DMS53 (cell line): ENCODE measurements at places on chromosomes 2 and 18.
A peak's percentile ranks its signal among the peaks of the same experiment; 100 is the strongest.

DNA sequence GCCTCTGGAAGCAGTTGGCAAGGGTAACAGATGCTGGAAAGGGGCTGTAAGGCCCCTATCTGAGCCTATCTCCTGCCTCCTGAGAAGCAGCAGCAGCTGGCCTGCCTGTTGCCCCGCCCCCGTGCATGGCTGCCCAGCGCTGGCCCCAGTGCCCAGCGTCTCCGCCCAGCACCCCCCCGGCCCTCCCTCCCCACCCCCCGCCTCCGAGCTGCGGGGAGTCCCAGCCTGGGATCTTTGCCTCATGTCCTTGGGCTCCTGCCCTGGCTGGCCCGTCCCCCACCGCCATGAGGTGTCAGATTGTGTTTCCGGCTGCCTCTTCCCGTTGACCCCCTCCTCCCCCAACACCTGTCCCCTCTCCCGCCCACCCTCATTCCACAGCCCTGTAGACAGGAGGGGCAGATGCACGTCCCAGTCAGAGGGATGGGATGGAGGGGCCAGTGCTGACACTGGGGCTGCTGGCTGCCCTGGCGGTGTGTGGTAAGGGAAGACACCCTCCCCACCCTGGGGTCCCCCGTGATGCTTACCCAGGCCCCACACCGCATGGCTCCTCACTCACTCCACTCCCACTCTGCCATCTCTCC, at the start of gene CHRND:
Gene CHRND (plus strand): TSS at position 370 of the 581 bp plus-strand sequence. CDS start 56 bp downstream, at position 426.
- DNase-seq: peak; percentile 50

DNA sequence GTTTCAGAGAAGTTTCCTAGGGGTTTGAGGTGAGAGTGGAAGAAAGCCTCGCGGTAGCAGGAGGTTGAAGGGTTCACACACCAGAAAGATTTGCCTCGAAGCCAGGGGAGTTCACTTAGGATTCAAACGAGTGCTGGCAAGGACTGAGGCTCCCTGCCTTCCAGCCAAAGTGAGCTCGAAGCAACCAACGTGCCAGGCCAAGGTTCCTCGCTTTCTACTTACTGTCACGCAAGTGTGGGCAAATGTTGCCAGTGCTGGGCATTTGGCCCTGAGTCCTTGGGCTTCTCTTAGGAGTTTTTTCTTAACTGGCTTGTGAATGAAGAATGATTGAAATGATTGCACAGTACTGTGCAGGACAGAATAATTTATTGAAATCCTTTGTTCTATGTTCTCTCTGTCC, 53.6 kb downstream of the TMEM178A start:
- no peak for DNase-seq

GRCh38 chr18:35171315-35171987, 69.4 kb upstream of the ZNF397 start:
- peak; percentile 75 for DNase-seq

DNA sequence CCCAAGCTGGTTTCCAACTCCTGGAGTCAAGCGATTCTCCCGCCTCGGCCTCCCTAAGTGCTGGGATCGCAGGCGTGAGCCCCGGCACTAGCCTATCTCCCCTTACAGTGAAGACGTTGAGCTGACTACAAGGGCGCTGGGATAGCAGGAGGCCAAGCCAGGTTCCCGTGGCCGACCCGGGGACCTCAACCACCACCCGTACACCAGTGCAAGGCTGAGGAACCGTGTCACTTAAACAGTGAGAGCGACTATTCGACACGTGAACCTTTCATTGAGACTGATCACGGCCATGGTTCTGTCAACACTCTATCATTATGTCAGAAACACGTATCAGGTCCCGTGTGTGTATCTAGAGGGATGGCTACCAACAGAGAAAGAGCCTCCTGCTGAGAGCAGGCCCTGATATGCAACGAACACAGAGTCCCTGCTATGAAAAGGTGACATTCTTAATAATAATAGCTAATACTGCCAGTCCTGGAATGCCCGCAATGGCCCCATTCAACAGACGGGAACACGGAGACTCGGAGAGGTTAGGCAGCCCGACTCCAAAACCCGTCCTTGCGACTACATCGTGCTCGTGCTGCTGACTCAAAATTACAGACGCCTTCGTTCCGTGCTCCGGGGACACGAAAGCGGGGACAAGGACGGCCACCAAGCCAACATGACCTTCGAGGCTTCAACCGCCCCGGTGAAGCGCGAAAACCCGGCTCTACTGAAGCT, 833 bp downstream of the AFG3L2 start:
- DNase-seq: peak; percentile 82

GRCh38 chr2:18522484-18523146, 37.8 kb downstream of the RDH14 start:
- peak; percentile 35 for DNase-seq

- no peak for DNase-seq
Measured at GRCh38 chr2:28035816-28036215, 145.3 kb downstream of the BABAM2 start.

DNA sequence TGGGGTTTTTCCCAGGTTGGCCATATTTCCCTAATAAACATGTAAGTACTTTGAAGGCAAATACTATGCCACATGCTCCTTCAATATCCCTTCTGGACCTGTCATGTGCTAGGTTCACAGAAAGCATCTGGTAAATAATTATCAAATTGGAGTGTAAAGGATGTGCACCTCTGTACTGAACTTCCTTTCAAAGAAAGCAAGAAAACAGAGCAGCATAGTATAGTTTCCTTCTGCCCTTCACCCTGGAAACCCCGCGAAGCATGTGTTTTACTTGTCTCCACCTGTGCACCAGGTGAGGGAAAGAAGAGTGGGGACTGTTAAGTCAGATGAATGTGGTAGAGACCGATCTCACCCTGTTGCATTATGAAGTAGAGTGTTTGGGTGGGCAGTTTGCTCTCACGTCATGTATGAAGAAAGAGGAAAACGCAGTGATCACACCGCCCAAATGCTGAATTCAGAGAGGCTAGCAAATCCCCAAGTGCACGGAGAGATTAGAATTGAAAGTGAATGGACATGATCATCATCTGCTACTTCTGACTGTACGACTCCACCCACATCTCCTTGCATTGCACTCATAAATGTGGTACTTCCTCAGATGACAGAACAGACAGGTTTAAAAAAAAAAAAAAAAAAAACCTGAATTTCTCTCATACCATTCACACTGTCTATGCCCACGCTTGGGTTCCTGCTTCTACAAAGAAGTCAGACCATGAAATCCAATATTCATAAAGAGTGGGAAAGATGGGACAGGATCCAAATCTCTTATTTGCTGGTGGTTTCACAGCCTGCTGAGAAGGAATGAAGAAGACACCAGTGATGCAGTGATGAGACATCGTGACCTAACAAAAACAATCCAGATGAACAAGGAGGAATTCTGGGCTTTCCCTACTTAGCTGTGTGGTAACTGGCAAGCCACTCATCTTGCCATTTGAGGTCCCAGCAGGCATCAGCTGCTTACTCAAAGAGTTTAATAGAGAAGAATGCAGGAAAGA, 448.6 kb downstream of the BCL11A start:
- no peak for DNase-seq

DNA sequence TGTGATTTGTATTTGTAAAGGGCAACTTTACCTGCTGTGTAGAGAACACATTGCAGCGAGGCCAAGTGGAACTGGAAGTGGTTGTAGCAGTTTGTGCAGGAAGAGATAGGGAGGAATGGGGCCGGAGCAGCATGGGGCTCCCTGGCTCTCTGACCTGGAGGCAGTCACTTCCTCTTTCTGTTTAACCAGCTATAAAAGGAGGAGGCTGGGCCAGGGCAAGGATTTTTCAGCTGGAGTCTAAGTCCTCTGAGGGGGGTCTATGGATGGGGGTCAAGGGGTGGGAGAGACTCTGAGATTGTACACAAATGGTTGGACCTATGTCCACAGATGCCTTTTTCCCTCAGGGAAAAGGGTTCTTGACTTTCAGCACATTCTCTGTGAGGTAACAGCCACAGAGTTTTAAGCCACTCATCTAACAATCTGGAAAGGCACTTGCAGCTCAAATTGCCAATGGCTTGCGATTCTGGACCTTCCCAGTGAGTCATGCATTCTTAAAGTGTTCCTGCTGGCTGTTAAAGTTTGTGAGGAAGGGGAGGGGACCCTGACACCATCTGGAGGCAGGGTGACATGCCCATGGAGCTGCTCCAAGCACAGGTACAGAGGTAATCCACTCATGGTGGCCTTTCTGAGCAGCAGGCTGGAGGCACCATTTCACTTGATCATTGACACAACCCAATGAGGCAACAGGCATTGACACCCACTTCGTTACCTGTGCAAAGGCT, 347.0 kb downstream of the CYRIA start:
- DNase-seq: no peak

- peak; percentile 8 for DNase-seq
Measured at GRCh38 chr18:36101943-36102342, 27.2 kb downstream of the SLC39A6 start.

DNA sequence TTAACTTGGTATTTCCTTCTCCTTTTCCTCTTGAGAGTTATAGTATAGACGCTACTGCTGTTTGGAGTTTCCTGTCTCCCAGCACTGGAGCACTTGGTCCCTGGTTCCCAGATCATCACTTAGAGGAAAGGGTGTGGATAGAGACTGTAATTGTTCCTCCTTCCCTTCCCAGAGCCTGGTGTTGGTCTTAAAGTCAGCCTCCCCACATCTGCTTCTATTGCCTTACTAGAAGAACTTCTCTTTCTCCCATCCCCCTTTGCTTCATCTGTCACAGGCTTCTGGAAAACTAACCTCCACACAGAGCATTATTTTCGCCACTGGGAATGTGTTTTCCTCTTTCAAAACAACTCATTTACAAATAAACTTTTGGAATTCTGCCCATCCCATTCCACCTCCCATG, 131.0 kb downstream of the CCDC85A start:
- DNase-seq: no peak

GRCh38 chr2:69384618-69385081, 2.4 kb downstream of the GFPT1 start:
- no peak for DNase-seq

DNA sequence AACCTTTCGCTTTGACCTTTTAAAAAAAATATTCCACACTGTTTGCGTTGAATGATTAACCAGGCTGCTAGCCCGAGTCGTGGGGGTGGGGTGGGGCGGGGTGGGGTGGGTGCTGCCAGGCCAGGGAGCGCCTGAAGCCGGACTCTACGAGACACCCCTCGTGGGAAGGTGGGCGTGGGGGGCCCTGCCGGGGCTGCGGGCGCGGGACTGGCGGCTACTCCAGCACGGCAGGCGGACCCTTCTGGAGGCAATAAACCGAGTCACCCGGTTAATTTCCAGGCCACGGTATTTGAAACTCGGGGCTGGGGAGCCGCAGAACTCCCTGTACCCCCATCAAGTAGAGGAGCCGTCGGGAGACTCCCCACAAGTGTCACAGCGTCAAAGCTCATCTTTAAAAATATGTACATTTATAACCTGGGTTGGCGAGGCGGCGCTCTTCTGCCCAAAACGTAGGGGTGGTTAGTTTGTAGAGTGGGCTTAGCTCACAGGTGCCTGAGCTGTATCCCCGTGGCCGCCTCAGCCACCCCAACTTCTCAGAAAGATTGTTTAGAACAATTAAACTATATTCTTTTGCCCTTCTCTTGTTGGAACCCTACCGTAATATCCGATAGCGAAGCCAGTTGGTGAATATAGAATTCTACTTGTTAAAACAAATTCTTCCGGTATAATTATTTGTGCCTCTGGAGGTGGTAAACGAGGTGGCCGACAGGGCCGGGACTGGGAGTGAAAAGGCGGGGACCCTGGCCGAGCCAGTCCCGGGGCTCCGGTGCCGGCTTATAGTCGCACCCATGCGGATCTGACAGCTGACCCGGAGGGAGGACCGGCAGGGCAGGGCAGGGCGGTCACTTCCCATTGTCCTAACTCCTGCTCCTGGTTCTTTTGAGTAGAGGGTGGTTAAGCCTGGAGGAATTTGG, 1.4 kb downstream of the B3GNT2 start:
- DNase-seq: peak; percentile 47

DNA sequence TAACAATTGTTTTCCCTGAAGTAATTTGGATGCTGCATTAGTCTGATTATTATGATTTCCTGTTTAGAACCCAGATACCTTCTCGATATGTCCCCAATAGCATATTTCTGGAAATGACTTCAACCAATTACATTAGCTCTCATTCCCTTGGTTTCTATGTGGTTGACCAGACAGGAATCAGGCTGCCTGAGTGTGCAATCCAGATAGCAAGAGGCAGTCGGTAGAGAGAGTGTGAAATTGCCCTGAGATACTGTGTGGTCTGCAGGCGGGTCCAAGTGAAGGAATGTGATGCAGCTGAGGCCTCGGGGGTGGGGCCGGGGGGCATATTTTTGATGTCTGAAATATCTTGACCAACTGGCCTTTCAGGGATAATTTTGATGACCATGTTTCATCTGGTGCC, 143.9 kb upstream of the ITGA6 start:
- DNase-seq: no peak

DNA sequence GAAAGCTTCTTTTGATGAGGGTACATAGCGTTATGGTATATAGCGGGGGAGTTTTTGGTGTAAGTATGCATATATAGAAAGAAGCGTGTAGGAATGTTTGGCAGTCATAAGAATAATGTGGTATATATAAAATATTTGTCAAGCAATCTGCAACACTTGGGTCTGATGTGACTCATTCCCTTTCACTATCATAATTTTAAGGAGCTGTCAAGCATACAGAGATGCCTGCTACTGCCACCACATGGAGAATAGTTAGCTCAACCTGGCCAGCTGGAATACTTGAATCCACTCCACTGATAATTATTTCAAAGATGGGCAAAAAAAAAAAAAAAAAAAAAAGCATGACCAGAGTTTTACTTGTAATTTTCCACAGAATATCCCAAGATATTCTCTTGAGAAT, 559.8 kb upstream of the REG3G start:
- DNase-seq: peak; percentile 39

- no peak for DNase-seq
Measured at GRCh38 chr2:176636401-176636800, 367.2 kb downstream of the MTX2 start.

- DNase-seq: no peak
Measured at GRCh38 chr2:226168496-226169160, 631.0 kb downstream of the IRS1 start.

DNA sequence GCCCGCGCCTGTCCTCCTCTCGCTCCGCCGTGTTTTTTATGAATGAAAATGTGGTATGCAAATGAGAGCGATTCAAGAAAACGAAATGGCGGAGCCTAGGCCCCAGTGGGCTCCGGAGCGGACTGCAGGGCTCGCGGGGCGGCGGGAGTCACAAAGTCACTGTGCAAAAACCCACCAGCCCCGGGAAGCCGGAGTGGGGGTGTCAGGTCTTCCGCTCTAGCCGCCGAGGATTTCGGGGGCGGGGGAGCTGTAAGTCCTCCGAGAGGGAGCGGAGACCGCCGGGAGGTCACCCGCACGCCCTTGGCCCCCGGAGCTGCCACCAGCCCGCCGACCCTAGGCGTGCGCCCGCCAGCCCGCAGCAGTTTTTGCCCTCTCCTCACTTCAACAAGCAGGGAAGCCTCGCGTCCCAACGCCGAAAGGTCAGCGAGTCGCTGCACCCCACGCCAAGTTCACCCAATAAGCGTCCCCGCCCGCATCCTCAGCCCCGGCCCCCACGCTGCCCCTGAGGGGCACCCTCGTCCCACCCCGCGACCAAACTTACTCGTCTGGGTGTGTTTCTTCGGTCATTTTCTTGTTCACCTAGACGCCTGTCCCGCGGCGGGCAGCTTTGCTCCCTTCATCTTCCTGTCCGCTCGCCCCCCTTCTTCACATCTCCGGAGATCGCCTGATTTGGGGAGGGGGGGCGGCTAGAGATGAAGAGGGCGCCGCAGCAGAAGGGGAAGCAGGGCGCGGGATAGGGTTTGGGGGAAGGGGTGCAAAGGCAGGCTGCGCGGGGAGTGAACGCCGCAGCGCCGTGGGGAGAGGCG, 775 bp downstream of the SPRED2 start:
- DNase-seq: peak; percentile 85

GRCh38 chr2:196399722-196400691, 228.6 kb upstream of the STK17B start:
- DNase-seq: peak; percentile 18

- peak; percentile 32 for DNase-seq
Measured at GRCh38 chr2:208256192-208256782, 1.4 kb upstream of the IDH1 start.
